ENCODE measurements at places on chromosomes 2 and 18.

DNA sequence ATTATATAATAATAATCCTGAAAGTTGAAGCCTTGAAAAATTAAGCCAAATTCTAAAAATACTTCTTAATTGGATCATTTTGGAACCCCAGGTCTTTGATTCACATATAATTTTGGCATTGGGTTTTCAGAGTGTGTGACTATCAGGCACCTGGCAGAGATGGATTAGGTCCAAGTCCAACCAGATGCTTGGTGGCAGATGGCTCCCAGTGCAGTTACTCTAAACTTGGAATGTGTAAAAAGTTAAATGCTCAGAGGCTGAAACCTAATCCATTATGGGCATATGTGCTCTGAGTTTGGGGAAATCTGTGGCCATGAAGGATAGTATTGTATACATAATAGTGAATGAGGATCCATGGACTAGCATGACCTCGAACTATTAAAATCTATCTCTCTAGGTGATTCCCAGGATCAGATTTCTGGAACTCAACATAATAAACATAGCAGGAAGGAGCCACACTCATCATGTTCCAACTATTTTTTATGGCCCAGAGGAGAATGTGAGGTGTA is 333.0 kb downstream of the RPRM start:
- no peak for DNase-seq

DNA sequence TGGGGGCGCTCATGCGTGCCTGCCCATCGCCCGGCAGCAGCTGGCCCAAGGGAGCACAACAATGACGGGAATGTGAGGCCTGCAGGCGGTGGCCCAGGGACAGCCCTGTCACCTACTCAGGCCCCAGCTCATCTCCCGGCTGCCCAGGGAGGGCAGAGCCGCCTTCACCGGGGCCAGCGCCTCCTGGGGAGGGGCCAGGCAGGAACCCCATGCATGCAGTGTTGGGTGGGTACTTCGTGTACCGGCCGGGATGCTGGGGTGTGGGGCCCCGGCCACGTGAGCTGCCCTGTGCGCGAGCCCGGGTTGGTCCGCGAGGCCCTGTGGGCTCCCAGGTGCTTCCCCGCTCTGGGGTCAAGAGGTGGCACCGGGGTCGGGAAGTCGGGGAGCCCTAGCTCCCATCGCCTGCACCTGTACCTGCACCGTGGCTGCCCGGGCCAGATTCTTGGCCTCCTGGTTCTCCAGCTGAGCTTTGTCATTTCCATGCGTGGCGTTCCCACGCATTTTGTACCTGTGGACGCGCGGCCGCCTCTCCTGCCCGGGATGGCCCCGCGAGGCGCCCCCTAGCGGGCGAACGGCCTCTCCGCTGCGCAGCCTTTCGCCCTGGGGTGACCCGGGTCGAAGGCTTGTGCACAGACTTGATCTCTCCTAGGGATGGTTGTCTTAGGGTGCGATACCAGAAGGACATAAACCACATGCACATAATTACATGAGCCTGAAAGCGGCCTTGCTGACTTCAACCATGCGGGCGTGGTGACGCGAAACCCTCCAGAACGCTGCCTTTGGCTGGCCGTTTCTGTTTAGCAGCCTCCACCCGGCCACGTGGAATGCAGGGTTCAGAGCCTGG is 950 bp downstream of the KLHL30 start:
- no peak for DNase-seq

GRCh38 chr2:60855989-60856669 is 25.2 kb upstream of the REL start:
- DNase-seq, result no peak

- DNase-seq, result no peak
Measured at GRCh38 chr2:204012072-204012653, 75.6 kb downstream of the ICOS start.

DNA sequence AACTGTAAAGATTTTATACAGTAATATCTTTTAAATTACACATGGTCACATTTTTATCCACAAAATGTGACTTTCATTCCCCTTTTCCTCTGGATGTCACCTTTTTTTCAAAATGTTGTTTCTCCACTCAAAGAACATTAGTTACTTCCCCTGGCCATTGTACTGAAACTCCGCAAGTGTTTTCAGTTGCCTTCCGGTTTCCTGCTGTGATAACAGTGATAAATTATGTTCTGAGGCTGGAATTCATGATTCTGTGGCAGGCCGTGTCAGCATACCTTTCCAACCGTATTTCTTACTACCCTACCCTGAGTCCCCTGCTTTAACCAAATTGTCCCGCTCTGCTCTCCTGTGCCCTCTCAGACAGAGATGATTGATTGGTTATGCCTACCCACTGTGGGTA is 53.5 kb downstream of the MGAT5 start:
- no peak for DNase-seq

DNA sequence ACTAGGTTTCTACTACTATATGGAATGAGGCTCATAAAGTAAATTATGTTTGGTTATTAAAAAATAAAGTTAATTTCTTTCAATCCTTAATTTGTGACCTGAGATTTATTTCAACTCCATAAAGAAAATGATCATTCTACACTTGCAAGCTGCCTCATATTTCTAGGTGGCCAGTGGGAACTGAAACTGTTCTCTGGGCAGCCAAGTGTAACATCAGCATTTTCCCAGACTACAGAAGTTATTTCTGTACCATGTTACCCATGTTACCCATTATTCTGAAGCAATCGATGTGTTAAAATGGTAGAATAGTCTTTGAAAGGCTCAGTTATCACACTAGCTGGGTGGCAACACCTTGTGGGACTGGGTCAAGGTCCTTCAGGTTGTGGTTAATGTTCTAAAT is 139.3 kb upstream of the FBXO11 start:
- no peak for DNase-seq

- DNase-seq, result no peak
Measured at GRCh38 chr2:54569745-54570301, 113.7 kb downstream of the SPTBN1 start.

- DNase-seq, result no peak
Measured at GRCh38 chr18:5456577-5457461, 87.0 kb downstream of the EPB41L3 start.

- DNase-seq, result no peak
Measured at GRCh38 chr2:207768168-207768865, 1.4 kb downstream of the FZD5 start.

DNA sequence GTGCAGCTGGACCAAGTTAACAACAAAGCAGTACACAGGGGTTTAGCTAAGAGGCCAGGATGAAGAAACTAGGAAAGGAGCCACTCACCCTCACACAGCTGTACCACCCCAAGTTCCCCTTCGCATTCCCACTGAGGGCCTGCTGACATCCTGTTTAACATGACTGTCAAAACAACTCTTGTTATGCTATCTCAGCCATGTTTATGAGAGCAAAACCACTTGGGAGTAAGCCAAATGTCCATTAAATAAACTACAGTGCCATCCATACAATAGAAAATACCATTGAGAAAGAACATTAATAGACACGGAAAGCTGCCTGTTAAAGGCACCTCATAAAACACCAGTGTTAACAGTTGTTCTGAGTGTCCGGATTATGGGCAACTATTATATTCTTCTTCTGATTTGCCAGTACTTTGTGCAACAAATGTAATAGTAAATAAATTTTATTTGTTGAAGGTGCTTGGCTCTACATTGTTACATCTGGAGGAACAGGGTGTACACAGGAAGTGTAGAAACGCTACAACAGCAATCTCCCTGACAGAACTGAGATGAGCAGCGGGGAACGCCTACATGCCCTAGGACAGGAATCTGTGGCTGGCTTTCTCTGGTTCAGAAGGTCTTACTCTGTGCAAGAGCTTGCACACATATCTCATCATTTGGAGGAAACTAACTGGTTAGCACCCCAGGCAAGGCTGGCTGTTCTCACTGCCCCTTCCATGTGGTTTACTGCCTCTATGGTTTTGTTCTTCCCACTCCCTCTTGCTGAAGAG is 85.6 kb downstream of the EHD3 start:
- no peak for DNase-seq

DNA sequence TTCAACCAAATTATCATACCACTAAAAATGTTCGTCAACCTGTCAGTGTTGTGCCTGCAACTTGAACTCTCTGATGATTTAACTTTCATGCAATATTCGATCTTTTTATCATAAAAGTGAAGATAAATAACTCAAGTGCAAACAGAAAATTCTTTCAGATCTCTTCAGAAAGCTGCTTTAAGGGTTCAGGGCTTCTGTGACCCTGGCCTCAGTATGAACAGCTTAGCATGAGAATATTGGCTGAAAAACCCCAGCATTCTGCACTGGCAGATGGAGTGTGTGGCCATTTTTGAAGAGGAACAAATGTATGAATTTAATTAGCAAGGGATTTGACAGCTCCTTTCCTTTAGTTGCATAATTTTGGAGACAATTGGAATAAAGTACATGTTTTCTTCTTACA is 851.4 kb upstream of the SOX11 start:
- no peak for DNase-seq

DNA sequence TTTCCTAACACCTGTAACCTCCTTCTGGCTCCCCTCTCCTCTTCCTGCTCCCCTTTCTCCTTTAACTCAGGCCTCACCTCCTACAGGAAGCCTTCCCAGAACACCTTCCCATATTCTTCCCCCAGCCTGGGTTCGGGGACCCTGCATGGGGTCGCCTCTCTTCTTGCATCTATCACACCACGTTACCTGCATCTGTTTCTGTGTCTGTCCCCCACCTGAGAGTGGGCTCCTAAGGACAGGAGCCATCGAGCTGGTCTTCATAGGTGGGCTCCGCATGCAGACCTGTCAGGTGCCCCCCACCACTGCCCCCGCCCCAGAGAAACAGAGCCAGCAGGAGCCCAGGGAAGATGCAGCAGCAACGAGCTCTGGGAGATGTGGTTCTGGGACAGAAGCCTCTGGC is 123.2 kb upstream of the GLI2 start:
- no peak for DNase-seq

GRCh38 chr2:68185541-68186164 is 28.0 kb downstream of the PNO1 start:
- DNase-seq, result no peak

DNA sequence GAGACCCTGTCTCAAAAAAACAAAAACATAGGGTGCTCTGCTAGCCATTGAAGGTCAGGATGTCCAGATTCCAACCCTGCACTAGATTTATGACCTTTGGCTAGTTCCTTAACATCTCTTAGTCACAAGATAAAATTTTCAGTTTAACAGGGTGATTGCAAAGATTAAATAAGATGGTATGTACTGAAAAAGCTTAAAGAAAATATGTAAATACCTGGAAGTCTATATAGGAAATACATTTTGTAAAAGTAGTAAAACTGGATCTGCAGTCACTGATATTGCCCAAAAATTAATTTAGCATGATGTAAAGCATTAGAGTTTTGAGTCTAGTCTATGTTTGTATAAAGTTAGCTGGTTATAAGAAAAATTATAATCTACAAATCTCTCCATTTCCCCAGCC is 5.4 kb upstream of the COX7A2L start:
- no peak for DNase-seq

DNA sequence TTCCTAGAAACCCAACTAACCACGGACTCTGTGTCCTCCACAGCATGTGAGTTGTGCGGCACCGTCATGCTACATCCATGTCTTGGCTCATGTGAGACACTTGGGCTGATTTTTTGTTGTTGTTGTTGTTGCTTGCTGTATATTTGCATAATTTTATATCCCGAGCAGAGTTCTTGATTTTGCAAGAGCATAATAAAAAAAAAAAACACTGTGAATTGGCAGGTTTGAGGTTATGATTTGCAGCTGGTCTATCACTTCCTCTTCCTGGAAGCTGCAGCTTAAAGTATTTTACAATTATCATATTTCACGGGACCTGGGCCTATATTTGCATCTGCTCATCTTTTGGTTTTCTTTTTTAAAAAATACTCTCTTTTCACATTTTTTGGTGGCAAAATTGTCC is 142.3 kb upstream of the NRP2 start:
- no peak for DNase-seq

DNA sequence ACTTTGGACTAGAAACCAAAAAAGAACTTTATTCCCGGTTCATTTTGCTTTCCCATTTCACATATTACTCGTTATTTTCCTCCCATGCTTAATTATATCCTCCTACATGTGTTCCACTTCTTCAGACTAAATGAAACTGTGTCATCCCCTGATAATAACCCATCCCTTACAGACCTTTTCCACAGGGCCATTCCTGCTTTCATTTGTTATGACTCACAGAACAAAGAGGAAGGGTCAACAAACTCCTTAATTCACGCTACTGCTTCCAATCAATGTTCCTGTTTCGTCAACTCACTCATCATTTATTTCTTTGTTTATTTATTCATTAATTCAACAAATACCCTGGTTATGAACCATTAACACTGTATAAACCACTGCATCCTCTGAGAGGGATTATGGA is 104.5 kb downstream of the ZEB2 start:
- no peak for DNase-seq

DNA sequence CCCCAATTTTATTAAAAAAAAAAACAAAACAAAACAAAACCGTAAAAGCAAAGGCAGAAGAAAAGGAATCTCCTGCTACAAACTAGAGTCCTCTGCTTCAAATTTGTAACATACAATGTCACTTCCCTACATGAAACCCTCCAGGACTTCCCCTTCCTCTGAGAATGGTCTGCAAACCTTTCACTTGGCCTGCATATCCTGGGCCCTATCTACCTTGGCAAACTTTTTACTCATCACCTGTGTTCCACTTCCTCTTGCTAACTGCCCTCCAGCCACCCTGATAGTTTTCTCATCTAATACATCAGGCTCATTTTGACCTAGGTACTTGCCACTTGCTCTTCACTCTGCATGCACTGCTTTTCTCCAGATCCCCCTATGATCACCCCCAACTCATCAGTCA is 255.5 kb downstream of the ETAA1 start:
- DNase-seq, result no peak

DNA sequence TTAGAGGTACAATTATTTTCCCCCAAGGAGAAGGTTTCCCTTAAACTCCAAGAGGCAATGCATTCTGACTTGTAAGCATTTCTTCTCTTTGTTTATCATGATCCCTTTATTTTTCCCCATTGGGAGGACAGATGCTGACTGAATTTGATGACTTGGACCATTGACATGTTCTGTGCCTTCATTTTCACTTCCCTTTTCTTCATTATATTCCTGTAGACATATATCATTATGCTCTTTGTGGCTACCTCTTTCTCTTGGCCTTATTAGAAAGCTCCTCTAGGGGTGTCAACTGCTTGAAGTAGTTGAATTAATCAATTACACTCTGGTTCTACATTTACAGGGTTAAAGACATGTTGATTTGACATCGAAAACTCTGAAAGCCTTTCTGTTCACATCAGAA is 330.0 kb upstream of the DCC start:
- DNase-seq, result no peak

DNA sequence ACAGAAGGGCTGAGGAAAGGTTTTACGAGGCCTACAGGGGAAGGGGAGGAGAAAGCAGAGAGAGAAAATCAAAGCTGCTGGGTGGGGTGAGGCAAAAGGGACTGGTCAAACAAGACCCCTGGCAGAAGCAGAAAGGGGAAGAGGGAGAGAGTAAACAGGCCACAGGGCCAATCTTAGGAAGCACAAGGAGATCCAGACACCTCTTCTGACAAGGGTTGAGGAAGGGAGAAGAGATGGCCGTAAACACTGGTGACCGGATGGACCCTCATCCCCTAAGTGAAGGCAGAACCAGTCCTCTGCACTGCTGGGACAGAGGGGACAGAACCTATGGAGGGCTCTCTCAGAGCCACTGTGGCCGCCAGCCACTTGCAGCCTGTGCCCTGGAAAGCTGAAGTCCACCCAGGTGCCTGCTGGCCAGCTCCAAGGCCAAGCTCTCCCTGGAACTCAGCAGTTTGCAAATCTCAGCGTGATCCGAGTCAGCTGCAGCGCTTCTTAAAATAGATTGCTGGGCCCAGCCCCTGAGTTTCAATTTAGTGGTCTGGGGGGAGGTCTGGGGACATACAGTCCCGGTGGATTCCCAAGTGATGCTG is 108.8 kb downstream of the TMEM163 start:
- DNase-seq, result no peak

GRCh38 chr2:83970217-83970929 is 488.7 kb downstream of the SUCLG1 start:
- no peak for DNase-seq

Data from mesenteric fat pad (tissue), 1 donor.